Activated naive CD4-positive, alpha-beta T cell treated with anti-CD3 and anti-CD28 coated beads, Interleukin-2, amount 50 U/mL, for 72 hours (primary cell): ENCODE measurements at places on chromosomes 2 and 18. TPM values are rescaled to one million over a fixed set of nuclear protein-coding genes. Genes with fewer than 3 reads are reported as not detected.

Gene LOXHD1
- 0.14 TPM for total RNA-seq

Gene MC4R
- total RNA-seq: not detected

Gene TSHZ1
- 17.2 TPM for total RNA-seq

Gene PFN4
- not detected for total RNA-seq

Gene AQP12B
- not detected for total RNA-seq

Gene PROKR1
- not detected for total RNA-seq

Gene PCARE
- not detected for total RNA-seq

Gene DUSP2
- 218 TPM for total RNA-seq

Gene TBC1D8
- 2.6 TPM for total RNA-seq

Gene PCGF1
- 39.9 TPM for total RNA-seq

Gene KYNU
- not detected for total RNA-seq

Gene ALK
- total RNA-seq: 0.05 TPM

Gene TYW5
- total RNA-seq: 13.7 TPM

Gene LIMS4
- 0.62 TPM for total RNA-seq

Gene LHCGR
- not detected for total RNA-seq

Gene ADAM23
- total RNA-seq: 0.06 TPM

Gene CCNYL1
- total RNA-seq: 5.6 TPM

Gene SCN7A
- total RNA-seq: not detected

Gene NYAP2
- 0.04 TPM for total RNA-seq

Gene ST6GAL2
- not detected for total RNA-seq

Gene SOWAHC
- total RNA-seq: 1.0 TPM

Gene FLACC1
- 0.43 TPM for total RNA-seq

Gene TBR1
- 0.14 TPM for total RNA-seq

Gene ATP6V1B1
- total RNA-seq: 0.11 TPM

Gene ALPP
- total RNA-seq: 0.53 TPM

Gene ADRA2B
- total RNA-seq: 0.47 TPM

Gene IL1R2
- 10.7 TPM for total RNA-seq

Gene RND3
- not detected for total RNA-seq

Gene ACADL
- total RNA-seq: not detected

Gene CTLA4
- total RNA-seq: 55.0 TPM

Gene MROH2A
- not detected for total RNA-seq

Gene CCDC178
- not detected for total RNA-seq

Gene TUBA4B
- total RNA-seq: not detected

Gene IL36RN
- not detected for total RNA-seq

Gene BBS5
- 3.5 TPM for total RNA-seq

Gene CPS1
- total RNA-seq: 1.5 TPM

Gene LDLRAD4
- 59.2 TPM for total RNA-seq

Gene CHPF
- total RNA-seq: 16.7 TPM

Gene PROC
- not detected for total RNA-seq

Gene SATB2
- total RNA-seq: not detected

Gene CPO
- not detected for total RNA-seq

Gene LANCL1
- total RNA-seq: 25.9 TPM

Gene TUBA3E
- total RNA-seq: not detected

Gene DPP4
- total RNA-seq: 5.1 TPM

Gene TMEM169
- total RNA-seq: 1.8 TPM

Gene GPD2
- 28.0 TPM for total RNA-seq

Gene TMEM17
- not detected for total RNA-seq
